ENCODE measurements at places on chromosomes 5 and 9. TPM values are rescaled to one million over a fixed set of nuclear protein-coding genes. Genes with fewer than 3 reads are reported as not detected.

GRCh38 chr5:153157156-153157555 lies 333.3 kb upstream of the GRIA1 start:
- DNase-seq, result no peak

- DNase-seq, result peak; percentile 50
Observed at GRCh38 chr9:68978066-68978465, 35.8 kb downstream of the PRKACG start.

- no peak for DNase-seq
Observed at GRCh38 chr9:109143881-109144562, 23.0 kb downstream of the FRRS1L start.

GRCh38 chr9:36922548-36922947 lies 111.5 kb downstream of the PAX5 start:
- no peak for DNase-seq

- no peak for DNase-seq
Observed at GRCh38 chr9:91885746-91886413, 64.1 kb downstream of the ROR2 start.

DNA sequence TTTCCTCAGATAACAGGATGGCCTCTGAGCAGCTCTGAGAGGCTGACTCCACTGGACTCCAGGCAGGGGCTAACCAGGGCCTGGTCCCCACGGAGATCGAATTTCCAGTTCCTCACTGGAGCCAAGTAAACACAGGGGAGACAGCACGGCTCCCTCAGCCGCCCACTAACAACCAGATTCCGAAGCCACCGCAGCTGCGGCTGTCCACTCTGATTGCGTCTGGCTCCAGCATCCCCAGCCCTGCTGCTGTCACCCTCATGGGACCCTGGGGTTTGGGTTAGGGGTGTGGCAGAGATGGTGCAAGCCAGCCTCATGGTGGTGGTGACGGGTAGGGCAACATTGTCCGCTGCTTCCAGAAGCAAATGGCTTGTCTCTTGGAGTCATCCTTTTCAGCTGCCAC lies 172.6 kb downstream of the RGS3 start:
- DNase-seq, result no peak

DNA sequence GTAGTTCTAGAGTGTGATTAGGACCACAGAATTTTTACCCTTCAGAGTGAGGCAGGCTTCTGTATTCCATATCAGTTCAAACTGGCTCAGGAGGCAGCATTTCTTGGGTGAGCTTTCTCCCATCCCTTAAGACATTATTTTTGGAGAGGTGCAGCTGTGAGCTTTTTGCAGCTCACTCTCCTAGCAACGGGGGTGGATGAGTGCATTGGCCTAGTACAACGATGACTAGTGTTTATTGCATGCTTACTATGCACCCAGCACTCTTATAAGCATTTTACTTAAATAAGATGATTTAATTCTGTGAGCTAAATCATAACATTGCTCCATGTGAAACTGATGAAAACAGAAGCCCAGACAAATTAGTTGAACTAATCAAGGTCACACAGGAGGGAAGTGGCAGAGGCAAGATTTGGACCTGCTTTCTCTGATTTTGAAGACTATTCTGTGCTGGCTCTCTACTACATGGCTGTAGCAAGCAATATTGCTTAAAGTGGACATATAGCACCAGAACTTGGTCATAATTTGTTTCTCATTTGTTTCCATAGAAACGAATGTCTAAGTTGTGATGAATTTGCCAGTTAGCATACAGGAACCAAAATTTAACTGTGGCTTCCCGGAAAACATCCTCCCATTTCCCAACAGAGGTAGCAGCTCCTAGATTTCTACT lies 372.1 kb upstream of the RIOK2 start:
- no peak for DNase-seq

TAF11L5 gene
- total RNA-seq, result not detected

RNF183 gene
- total RNA-seq, result 0.39 TPM

All from B cell (primary cell).